Activated CD4-positive, alpha-beta T cell treated with anti-CD3 and anti-CD28 coated beads for 48 hours (primary cell): ENCODE measurements at places on chromosomes 2 and 18.

DNA sequence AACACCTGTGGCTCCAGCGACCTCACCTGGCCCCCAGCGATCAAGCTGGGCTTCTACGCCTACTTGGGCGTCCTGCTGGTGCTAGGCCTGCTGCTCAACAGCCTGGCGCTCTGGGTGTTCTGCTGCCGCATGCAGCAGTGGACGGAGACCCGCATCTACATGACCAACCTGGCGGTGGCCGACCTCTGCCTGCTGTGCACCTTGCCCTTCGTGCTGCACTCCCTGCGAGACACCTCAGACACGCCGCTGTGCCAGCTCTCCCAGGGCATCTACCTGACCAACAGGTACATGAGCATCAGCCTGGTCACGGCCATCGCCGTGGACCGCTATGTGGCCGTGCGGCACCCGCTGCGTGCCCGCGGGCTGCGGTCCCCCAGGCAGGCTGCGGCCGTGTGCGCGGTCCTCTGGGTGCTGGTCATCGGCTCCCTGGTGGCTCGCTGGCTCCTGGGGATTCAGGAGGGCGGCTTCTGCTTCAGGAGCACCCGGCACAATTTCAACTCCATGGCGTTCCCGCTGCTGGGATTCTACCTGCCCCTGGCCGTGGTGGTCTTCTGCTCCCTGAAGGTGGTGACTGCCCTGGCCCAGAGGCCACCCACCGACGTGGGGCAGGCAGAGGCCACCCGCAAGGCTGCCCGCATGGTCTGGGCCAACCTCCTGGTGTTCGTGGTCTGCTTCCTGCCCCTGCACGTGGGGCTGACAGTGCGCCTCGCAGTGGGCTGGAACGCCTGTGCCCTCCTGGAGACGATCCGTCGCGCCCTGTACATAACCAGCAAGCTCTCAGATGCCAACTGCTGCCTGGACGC, 4.9 kb downstream of the GPR35 start:
- no peak for DNase-seq

GRCh38 chr2:71705171-71705960, 252.0 kb downstream of the DYSF start:
- DNase-seq, result no peak

- no peak for DNase-seq
Measured at GRCh38 chr2:73063909-73064875, 7.3 kb downstream of the SFXN5 start.

DNA sequence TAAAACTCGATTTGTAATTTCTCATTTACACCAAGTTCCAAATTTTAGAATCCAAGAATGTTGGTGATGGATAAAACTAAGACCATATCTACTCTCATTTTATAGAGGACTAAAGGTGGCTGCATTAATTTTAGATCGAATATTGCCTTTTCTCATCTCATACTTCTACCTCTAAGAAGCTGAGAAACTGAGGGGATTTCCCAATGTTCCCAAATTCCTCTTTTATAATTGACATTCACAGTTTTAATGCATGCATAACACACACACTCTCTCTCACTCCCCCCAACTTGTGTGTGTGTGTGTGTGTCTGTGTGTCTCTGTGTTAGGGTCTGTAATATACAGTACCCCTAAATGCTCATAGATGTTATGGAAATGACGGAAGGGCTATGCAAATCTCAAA, 328.8 kb upstream of the SLC14A2 start:
- no peak for DNase-seq

- DNase-seq, result no peak
Measured at GRCh38 chr2:86319700-86320580, 17.5 kb downstream of the REEP1 start.

- DNase-seq, result no peak
Measured at GRCh38 chr2:25756536-25756935, 83.2 kb upstream of the DTNB start.

- no peak for DNase-seq
Measured at GRCh38 chr2:148979919-148980277, 58.6 kb upstream of the LYPD6B start.

GRCh38 chr2:160703648-160704585, 210.3 kb upstream of the RBMS1 start:
- DNase-seq, result peak; percentile 41

GRCh38 chr2:203740871-203741281, 34.4 kb downstream of the CD28 start:
- no peak for DNase-seq

DNA sequence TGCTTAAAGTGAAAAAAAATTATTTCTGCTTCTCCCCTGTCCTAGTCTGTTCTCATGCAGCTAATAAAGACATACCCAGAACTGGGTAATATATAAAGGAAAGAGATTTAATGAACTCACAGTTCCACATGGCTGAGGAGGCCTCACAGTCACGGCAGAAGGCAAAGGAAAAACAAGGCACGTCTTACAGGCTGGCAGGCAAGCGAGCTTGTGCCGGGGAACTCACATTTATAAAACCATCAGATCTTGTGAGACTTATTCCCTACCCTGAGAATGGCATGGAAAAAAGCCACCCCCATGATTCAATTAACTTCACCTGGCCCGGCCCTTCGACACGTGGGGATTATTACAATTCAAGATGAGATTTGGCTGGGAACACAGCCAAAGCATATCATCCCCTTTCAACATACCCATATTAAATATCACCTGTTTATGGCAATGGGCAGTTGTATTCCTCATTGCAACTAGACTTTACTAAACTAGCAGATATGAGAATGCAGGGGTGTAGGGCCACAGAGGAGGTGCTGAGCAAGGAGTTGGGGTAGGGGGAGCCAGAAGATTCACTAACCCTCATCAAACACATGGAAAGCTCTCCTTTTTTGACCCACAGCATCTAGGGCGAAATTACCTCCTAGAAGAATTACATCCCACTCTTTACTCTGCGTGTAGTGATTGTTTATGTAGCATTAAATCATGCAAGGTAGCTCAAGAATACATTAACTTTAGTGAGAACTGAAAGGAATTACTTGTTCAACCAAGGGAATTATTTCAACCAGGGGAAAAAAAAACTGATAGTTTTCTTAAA, 183.3 kb upstream of the DOK6 start:
- DNase-seq, result no peak

DNA sequence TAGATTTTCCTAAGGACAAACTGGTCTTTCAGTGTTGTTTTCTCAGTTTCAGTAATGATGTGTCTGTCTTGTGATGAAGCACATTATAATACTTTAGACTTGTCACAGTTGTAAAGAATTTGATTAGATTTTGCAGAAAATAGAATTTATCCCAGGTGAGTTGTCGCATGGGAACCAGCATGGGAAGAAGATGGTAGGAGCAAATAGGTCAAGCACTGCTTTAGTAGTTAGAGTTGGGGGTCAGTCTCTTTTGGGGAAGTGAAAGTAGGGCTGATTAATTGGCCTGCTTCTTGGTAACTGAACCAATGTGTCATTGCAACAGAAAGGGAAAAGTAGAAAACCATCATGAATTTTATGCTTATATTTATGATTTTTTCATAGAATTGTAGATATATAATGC, 153.2 kb upstream of the MYO3B start:
- no peak for DNase-seq

DNA sequence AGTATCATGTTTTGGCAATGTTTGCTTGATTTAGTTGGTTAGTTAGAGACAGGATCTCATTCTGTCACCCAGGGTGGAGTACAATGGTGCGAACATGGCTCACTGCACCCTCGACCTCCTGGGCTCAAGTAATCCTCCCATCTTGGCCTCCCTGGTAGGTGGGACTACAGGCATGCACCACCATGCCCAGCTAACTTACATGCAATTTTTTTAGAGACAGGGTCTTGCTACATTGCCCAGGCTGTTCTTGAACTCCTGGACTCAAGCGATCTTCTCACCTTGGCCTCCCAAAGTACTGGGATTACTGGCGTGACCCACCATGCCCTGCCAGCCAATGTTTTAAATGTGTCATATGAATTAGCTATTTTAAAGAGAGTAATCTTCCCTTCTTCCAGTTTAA, 16.3 kb upstream of the CDKL4 start:
- DNase-seq, result no peak

- no peak for DNase-seq
Measured at GRCh38 chr2:158486970-158487325, 30.2 kb downstream of the PKP4 start.

DNA sequence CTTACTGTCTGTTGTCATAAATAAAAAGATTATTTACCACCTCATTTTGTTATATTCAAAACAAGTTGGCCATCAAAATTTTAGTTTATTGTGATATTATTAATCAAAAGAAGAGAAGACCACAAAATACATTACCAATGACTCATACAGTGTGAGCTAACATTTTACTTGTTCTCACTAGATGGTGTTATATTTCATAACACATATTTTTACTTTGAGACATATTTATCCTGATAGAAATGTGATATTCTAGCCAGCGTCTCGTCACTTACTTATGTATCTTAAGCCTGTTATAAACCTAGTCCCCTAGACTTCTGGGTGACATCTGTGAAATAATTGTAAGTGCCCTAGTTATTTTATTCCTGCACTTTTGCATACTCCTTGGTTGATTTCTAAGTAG, 263.2 kb downstream of the CDH7 start:
- no peak for DNase-seq

- DNase-seq, result no peak
Measured at GRCh38 chr2:78861546-78861945, 164.0 kb upstream of the REG3G start.

DNA sequence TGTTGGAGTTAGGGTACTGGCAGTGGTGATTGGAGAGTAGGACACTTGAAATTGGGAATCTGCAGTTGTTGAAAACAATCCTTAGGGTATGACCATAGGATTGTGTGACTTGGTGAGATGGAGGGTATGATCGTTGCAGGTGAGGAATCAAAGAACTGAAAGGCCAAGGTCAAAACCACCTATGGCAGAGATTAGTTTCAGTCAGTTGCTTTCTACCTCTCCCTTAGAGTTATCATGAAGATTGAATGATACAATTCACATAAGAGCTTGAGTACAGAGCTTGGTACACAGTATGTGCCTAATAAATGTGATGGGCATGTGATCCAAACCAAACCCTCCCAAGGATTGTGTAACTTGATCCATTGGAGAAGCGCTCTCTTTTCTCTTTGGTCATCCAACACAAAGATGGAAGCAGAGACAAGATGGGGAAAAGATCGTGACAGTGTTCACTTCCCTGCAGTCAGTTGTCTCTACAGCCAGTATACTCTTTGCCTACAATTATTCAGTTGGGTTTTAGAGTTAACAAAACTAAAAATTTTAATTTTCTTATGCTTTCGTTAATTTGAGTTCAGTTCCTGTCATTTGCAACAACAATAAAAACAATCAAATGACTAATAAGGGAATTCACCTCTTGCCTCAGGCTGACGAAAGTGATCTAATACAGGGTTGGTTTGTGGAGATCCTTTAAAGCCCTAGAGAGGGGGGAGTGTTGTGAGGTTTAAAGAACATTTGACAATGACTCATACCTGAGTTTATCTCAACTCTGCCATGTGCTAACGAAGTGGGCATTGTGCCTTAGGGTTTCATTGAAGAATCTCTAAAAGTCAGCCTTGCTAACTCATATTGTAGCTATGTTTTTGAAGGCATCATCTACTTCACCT, 14.8 kb upstream of the SMAD2 start:
- DNase-seq, result no peak

- DNase-seq, result no peak
Measured at GRCh38 chr2:241773511-241774418, 2.9 kb upstream of the GAL3ST2 start.

- DNase-seq, result peak; percentile 24
Measured at GRCh38 chr2:110157153-110157793, 41.7 kb upstream of the MALL start.

DNA sequence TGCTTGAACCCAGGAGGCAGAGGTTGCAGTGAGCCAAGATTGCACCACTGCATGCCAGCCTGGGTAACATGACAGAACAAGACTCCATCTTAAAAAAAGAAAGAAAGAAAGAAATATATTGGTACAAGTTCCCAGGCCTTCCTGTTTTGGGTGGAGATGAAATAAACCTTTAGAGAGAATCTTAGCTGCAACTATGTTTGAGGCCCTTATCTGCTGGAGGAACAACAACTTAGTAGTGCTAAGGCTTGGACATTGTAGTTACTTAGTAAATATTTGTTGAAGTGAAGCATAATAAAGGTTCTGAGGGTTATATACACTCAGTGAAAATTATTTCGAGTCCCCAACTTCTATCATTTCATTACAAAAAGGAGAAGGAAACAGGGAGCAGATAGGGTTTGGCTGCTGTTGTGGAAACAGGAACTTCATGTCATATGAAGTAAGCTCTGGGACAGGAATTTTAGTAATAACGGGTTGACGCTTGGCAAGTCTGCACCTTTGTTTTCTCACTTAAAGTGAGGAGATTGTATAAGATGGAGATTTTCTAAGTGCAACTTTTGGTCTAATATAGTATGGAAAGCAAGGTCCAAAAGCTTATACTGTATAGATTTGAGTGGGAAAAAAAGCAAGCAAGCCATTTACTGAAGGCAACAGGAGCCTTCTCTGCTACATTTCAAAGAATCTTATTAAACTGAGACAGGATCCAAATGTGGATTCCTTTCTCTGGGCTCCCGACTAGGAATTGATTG, 40.0 kb upstream of the AGPS start:
- no peak for DNase-seq

DNA sequence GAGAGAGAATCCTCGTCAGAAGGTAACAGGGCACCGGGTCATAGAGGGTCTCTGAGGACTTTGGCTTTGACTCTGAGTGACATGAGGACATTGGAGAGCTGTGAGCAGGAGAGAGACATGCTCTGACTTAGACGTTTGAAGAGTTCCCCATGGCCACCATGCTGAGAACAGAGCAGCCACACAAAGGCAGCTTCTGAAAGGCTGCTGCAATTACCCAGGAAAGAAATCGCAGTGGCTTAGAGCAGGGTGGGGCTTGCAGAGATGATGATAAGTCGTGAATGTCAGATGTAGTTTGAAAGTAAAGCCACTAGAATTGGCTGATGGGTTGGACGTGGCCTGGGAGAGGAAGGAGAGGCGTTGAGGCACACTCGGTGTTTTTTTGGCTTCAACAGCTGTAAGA, 79.0 kb downstream of the ZCCHC2 start:
- DNase-seq, result no peak

GRCh38 chr2:24734741-24735140, 58.5 kb downstream of the PTRHD1 start:
- no peak for DNase-seq

GRCh38 chr2:169015943-169016342, 15.2 kb downstream of the ABCB11 start:
- no peak for DNase-seq

DNA sequence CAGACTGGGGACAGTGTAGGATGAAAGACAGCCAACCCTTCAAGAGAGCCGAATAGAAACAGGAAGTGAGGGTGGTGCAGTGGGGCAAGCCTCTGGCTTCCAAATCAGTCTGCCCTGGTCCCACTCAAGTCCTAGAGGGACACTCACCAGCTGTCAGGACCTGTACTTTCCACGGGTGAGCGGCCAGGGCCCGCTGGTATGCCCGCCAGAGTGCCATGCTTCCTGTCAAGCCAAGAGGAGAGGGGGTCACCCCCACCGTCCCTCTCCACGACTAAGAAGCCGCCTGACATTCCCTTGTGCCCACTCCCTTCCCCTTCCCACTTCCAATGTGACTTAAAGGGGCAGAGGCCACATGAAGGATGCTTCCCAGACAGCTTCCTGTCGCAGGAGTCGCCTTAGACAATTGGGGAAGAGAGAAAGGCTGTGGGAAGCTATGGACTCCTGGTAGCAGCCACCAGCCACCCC, 564 bp downstream of the MPV17 start:
- no peak for DNase-seq

- DNase-seq, result no peak
Measured at GRCh38 chr2:236712961-236713673, 143.5 kb downstream of the ACKR3 start.
